Stimulated activated CD8-positive, alpha-beta memory T cell treated with anti-CD3 and anti-CD28 coated beads, Interleukin-7, amount 100 ng/mL, for 4 hours (primary cell): ENCODE measurements at places on chromosomes 6 and 20.

GRCh38 chr20:59723607-59724456 lies 119.5 kb downstream of the PHACTR3 start:
- no peak for DNase-seq

- no peak for DNase-seq
Observed at GRCh38 chr6:104940893-104941728, 15.8 kb upstream of the LIN28B start.

DNA sequence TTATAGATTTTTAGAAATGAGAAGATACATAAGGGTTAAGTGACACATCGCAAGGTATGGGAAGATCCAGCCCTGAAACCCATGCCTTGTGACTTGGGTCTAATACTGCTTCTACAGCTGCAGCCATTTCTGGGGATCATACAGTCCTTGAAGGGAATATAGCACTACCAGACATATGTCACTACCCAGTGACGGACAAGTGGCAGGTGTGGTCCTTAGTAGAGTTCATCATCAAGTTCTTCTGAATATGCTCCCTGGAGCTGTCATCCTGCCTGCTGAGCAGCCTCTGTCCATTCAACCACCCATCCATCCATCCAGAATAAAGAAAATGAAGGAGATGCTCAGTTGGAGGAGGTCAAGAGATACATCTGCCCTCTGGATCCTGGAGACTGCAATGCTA lies 118.6 kb upstream of the ASF1A start:
- DNase-seq: no peak

DNA sequence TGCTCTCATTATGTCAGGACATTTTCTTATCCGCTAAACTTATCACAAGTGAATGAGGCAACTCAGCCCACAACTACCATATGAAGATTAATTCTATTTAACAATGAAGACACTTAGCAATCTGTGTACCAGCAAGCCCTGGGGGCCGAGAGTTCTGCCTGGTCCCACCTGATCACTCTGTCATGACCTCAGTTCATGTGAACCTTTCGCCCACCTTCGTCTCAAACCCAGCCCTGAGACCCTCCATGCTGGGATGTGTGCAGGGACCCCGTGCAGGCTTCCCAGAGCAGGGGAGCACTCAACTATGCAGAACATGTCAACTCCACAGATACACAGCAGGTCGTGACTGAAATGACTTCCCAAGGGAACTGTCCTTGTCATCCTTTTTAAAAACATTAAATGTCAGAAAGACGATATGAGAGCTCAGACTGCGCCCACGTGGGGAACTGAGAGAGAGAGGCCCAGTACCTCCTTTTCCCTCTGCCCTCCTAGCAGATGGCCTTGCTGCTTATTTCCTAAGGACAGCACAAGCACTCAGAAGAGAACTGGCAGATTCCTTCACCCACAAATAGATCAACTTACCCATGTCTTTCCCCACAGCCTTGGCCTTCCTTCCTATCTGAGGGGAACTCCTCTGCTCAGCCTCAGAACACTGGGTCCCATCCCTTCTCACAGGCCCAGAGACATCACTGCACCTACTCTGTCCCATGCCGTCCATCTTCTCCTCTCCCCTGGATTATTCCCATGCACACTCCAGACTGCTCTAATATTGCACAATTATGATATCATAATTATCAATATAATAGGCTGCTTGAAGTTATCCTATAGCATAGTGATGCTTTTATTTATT lies 11.5 kb downstream of the ABHD12 start:
- no peak for DNase-seq

GRCh38 chr6:73942592-73943186 lies 246.7 kb downstream of the CD109 start:
- DNase-seq: no peak

DNA sequence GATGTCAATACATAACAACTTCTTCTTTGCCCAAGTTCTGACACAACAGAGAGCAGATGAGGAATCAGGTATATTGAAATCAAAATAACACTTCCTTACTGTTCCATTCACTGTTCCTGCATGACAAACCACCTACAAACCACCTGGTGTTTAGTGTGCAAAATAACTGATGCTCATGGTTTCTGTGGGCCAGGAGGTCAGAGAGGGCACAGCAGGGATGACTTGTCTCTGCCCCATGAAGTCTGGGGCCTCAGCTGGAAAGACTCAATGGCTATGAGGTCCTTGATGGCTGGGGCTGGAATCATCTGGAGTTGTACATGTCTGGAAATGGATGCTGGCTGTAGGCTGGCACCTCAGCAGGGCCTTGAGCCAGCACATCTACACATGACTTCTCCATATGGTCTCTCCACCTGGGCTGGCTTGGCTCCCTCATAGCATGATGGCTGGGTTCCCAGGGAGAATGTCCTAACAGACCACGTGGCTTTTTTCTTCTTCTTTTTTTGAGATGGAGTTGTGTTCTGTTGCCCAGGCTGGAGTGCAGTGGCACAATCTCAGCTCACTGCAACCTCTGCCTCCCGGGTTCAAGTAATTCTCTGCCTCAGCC lies 7.4 kb upstream of the COX4I2 start:
- DNase-seq: no peak

DNA sequence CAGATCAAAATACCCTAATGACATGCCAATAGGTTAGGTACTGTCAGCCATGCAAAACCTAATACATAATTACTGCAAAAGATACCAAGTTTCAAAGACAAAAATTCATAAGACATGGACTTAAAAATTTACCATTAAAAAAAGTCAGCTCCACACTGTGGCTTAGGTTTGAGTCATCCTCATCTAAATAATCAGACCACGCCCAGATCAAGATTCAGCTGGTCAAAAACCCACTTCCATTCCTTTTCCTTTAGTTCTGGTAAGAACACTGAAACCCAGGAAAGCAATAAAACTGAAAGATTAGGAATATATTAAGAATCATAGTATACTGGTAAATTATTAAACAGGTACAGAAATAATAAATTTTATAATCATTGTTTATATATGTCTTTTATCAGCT lies 81.0 kb upstream of the ASF1A start:
- no peak for DNase-seq

- no peak for DNase-seq
Observed at GRCh38 chr6:155985660-155986138, 530.1 kb upstream of the NOX3 start.

DNA sequence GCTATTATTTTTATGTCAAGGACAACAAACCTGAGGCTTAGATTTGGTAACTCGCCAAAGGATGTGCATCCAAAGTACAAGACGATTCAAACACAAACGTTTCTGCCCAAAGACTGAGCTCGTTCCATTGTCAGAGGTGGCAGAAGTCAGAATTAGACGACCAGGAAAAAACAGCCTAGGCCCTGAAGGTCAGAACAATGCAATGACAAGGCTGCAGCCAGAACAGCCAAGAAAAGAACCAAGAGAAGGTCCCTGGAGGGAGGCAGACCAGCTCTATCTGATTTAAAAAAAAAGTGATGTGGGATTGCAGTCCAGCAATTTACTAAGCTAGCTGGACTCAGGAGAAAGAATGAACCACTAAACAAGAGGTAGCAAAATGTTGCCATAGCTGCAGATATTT lies 54.2 kb downstream of the NCOA7 start:
- no peak for DNase-seq

DNA sequence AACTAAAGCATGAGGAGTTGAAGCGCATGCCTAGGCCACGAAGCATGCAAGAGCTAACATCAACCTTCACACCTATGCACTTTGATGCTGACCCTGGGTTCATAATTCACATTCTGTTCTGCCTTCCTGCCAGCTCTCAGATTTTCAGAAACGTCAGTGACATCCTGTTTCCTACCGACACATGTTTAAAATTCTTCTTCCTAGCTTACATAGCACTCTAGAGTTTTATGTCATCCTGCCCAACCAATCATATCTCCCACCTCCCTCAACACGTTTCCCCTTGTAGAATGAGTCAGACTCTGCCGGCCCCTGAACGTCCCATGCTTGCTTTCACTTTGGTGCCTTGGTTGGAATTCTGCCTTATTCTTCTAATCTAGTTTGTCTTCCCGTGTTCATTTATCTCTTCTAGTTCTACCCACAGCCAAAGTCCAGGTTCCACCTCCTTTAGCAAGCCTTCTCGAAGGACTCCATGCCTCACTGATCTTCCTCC lies 97.2 kb upstream of the MAP7 start:
- no peak for DNase-seq

- no peak for DNase-seq
Observed at GRCh38 chr6:72938104-72938503, 287.2 kb downstream of the KHDC1L start.
